ENCODE measurements at places on chromosomes 5 and 9.

GRCh38 chr9:129923589-129923988, 88.3 kb downstream of the USP20 start:
- no peak for DNase-seq

- DNase-seq, result no peak
Observed at GRCh38 chr9:89863141-89863540, 258.3 kb downstream of the GADD45G start.

GRCh38 chr5:124908581-124909451, 162.4 kb upstream of the ZNF608 start:
- no peak for DNase-seq

DNA sequence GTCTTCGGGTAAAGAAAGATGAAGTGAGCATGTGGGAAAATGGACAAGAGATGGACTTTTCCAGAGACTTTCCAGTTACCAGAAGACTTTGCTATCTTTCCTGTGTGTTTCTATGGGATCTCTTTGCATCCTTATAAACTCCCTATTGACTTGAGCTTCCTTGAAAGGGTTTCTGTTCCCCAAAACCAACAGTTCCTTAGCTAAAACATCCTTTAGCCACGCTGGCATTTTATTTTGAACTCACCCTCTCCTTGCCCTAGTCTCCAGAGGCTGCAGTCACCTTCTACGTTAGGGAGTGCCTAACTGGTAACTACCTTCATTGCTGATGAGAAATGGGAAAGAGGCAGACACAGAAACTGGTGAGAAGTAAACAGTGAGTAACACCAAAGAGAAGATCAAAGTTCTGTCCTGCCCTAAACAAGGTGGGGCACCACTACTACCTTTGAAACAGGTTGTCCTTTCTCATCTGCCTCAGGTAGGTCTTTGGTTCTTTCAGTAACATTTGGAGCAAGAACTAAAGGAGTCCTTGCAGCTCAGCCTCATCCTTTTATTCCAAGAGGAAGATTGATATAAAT, 402.9 kb downstream of the ENC1 start:
- no peak for DNase-seq

- peak; percentile 52 for DNase-seq
Observed at GRCh38 chr5:151223447-151224264, at the start of gene CCDC69. CCDC69 (minus strand) TSS chr5:151224092; CDS start chr5:151223970, 122 bp downstream.

DNA sequence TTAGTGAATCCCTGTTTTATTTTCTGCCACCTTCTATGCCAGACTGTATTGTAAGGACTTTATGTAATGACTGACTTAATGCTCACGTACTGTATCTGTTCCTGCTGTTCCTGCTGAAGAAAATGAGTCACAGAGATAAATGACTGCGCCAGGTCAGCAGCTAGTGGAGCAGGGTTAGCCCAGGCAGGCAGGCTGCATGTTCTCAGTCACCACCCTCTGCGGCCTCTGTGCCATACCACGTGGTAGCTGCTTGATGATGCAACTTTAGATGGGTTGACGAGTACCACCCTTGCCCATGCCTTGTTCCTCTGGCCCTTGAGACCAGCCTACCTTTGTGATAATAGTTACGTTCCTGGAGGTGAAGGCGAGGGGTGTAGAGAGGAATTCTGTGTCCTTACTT, 161.9 kb downstream of the TRIO start:
- DNase-seq, result peak; percentile 88

GRCh38 chr5:1003296-1003937, 5.2 kb upstream of the NKD2 start:
- no peak for DNase-seq

GRCh38 chr5:59724482-59725391, 168.8 kb downstream of the PDE4D start:
- peak; percentile 58 for DNase-seq

DNA sequence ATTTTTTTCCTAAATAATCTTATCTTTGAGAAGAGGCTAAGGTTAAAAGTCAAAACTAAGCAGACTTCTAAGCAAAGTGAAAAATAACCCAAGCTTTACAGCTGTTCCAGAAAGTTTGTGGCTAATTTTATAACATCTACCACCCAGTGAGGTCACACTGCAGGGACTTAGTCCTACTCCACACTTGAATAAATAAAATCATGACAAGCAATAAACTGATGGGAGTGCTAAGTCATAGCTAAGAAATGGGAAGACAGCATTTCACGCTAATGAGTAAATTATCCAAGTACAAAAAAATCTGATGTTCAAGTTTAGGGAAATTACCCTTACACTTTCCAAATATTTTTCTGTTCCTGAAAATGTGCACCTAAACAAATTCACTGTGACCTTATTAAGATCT, 47.7 kb downstream of the ZNF608 start:
- DNase-seq, result no peak

GRCh38 chr9:126218359-126219125, 108.1 kb upstream of the MVB12B start:
- no peak for DNase-seq

DNA sequence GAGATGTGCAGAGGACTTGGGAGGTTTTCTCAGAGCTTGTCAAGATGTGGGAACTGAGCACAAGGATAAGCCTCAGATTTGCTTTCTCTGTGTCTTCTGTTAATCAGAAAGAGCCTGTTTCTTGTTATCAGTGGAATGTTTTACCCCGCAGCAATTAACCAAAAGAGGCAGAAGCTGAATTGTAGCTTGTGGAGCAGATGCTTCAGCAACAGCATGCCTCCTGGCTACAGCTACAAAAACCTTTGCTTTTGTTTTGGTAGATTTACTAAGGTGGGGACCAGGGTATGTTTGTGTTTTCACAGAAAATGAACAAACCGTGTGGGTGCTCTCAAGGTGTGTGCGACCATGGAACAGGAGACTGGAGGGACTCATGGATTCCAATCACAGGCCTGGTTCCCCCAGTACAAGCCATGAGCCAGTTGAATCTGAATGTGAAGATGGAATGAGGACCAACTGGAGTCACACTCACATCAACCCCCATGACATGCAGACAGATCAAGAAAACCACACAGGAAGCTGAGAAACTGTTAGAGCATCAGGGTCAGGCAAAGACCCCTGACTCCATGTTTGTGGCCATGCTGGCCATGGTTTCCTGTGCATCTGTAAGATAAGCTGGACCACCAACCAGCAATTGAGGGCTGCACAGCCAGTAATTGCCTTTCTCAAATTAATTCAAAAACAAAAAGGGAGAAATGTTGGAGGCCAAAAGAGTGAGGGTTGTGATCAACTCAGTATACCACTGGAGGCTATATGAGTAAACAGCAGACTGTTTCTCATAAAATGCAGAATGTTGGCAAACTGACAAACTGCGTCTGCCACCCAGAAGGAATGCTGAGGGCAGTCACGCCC, 6.9 kb downstream of the UGT3A2 start:
- no peak for DNase-seq

DNA sequence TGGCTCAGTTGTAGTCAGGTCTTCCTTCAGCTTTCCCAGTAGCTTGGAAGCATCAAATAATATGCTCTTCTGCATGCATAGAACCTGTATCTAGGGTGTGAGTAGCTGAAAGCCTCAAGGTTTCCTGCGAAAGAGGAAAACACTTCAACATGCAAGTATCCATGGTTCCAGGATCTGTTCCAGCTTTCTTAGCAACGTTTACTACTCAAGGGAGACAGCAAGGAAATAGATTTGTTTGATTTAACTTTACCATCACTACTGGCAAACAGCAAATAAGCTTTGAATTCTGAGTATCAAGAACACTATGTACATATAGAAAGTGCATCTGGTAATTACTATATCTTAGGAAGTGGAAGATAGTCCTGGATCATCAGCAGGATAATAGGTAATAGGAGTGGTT, 341.0 kb downstream of the PRR16 start:
- no peak for DNase-seq

DNA sequence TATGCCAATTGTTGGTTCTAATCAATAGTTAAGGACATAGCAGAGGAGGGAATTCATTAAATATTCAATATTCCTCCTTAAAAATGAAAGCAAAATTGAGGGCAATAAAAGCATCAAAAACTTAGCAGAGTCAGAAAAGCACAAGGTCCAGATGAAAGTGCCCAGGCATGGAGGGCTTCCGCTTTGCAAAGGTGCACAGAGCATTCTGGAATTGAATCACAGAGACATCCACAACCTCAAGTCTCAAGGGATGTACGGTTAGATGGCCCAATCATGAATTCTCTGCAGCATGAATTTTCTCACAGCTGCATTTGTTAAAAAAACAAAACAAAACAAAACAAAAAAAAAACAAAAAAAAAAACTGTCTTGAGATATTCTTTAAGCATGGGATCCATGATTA, 253.7 kb downstream of the SPOCK1 start:
- no peak for DNase-seq

- no peak for DNase-seq
Observed at GRCh38 chr5:154042766-154043165, 4.0 kb downstream of the MFAP3 start.

DNA sequence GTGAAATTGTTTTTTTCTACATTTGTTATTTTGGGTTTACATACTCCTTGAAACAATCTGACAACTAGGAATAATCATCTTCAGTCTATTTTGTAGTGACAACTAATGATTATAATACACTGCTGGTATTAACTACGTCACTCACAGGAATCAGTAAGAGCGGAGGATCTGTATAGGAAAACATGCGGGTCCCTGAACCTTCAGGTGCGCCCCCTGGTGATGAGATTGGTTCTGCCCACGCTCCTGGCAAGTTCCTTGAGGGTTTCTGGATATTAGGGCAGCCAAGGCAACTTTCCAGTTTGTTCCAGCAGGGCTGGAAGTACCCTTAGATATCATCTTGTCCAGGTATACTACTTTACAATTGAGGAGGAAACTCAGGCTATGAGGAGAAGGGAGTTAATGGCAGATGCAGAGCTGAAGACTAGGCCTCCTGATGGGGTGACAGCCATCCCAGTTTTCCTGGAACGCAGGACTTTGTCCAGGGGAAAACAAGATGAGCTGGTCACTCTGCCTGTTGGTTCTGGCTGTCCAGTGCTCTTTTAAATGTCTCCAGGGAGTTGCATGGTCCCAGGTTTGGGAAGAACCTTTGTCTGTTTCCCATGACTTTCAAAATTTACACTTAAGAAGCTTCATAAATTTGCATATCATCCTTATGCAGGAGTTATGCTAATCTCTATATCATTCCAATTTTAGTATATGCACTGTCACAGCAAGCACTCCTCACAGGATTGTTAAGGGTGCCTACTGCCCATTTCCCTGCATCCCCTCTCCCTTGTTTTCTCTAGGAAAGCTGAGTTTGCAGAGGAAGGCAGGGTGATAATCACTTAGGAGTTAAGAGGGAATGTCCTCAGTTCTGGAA, 14.9 kb upstream of the WNT8A start:
- peak; percentile 73 for DNase-seq

DNA sequence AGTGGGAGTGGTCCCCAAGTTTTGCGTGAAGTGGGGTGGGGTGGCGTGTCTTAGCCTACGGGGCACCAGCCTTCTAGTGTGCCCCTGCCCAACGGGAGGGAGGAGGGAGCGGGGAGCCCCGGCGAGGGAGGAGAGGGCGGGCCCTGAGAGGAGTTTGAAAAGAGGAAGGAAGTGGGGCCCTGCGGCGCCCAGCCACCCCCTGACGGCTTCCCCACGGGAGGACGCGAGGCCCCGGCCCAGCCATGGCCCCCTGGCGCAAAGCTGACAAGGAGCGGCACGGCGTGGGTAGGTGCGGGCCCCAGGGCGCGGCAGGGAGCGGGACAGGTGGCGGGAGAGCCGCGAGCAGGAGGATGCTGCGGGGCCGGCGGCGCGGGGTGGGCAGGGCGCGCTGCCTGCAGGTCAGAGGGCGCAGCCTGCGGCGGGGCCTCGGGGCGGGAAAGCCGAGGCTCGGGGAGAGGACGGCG, at the start of gene DOCK2:
Gene DOCK2 (plus strand): TSS at position 191 of the 464 bp plus-strand sequence. CDS start 52 bp downstream, at position 243.
- peak; percentile 36 for DNase-seq

DNA sequence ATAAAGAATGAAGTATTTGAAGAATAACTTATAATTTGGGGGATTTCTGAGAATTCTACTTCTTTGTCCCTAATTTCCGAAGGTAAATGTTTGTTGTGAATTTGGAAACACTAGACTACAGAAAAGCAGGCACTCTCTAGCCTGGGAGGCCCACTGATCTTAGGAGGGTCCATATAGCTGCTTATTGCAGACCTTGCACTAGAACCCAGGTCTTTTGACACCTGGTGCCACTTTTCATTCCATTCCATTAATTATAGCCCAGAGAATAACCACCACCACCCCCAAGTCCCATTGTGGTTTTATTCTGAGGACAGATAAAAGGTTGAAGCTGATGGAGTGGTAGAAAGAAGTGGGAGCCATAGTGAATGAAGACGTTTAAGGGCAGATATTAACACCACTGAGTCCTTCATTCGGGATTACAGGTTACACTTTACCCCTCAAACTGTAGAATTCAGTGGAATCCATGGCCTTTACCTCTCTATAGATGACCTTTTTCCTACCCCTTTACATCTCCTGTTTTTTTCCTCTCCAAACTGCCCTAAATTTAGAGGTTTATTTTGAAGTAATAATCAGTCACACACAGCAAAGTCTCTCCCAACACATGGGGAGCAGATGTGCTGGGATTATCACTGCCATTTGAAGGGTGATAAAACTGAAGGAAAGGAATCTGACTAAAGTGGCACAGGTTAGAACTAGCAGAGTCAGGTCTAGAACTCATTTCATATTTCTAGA, 12.0 kb upstream of the PSMD5 start:
- DNase-seq, result no peak

- no peak for DNase-seq
Observed at GRCh38 chr5:83683836-83684235, 36.8 kb downstream of the HAPLN1 start.

DNA sequence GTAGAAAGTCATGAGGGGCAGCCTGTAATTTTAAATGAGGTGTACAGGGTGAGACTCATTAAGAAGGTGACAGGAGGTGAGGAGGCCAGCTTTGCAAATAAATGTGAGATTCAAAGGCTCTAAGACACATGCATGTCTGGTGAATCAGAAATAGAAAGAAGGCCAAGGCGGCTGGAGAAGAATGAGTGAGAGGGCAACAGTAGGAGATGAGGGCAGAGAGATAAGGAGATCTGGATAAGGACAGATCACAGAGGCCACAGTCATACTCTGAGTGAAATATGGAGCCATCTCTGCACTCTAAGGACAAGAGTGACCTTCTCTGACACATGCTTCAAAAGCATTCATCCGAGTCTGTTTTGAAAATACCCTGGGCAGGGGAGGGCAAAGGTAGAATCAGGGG, 90.7 kb downstream of the RAD23B start:
- no peak for DNase-seq

- no peak for DNase-seq
Observed at GRCh38 chr5:34926318-34926888, 3.0 kb upstream of the DNAJC21 start.
